Coronary artery (tissue), 2 donors: ENCODE measurements at places on chromosomes 12 and 14.

DNA sequence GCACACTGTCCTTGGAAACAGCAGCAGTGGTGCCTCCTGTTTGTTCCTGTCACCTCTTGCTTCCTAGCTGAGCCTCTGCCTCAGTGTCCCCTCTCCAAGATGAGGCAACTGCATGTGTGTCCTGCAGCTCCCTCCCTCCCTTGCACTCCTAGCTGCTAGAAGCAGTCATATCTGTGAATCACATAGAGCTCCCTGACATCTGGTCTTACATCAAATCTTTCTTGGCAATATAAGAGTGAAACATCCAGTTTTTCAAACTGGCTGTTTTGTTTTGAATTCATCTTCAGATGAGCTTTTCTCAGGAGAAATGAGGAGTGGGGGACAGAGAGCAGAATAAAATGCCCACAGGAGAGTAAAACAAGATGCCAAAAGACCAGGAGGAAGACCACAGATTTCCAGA, 103.7 kb downstream of the VCPKMT start:
- no peak for DNase-seq

DNA sequence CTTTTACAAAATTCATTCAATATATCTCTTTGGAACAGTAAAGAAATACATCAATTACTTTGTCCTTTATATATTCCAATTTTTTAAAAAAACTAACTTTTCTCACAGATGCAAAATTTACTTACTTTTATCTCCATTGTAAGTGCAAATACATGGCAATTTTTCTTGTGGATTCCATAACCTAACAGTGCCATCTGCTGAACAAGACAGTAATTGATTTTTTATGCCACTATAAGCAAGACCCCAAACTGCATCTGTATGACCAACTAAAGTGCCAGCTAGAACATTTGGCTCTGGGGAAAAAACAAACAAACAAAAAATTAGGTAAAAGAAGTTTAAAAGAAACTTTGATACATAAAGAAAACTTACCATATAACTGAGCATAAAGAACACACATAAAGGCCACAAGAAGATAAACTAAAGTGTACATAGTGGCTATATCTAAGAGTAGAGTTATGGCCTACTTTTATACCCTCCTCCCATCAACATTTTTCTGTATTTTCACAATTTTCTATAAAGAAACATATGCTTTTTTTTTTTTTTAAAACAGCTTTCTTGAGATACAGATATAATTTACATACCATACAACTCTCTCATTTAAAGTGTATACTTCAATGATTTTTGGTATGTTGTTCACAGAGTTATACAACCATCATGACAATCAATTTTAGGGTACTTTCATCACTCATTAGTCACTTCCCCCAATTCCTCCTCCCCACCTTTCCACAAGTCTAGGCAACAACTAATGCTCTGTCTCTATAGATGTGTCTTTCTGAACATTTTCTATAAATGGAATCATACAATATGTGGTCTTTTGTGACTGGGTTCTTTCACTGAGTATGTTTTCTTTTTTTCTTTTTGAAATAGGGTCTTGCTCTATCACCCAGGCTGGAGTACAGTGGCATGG, 32.6 kb downstream of the COCH start:
- DNase-seq = no peak

DNA sequence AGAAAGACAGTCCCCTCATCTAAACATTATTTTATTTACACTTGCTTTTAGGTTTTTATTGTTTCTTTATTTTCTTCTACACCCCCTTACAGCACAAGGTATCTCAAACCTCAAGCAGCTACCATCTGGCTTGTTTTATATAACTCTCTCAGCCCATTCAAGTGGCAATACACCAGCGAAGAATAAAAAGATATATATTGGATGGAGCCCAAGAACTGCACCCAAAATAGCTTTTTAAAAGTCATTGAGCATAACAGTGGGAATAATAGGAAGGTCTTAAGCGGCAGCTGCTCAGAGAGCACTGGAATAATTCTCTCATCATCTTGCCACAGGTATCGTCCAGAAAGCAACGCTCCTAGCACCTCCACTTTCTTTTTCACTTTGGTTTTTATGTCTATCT, 322.5 kb downstream of the SYT1 start:
- DNase-seq = no peak

DNA sequence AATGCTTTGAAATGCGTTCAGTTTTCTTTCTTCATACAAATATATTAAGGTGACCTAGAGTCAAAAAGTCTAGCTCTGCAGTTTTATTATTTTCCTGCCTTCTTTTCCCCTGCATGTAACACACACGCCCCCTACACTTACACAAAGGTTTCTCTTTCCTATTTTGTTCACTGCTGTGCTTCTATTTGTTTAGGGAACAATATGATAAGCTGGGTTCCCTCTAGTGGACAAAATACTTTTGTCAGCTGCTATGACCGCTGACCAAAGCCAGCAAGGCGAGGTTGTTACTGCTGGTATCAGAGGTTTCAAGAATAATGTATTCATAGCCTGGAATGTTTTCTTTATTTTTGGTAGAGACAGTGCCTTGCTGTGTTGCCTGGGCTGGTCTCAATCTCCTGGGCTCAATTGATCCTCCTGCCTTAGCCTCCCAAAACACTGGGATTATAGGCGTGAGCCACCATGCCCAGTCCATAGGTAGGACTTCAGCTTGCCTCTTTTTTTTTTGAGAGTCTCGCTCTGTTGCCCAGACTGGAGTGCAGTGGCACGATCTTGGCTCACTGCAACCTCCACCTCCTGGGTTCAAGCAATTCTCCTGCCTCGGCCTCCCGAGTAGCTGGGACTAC, 33.4 kb downstream of the FNTB start:
- no peak for DNase-seq

DNA sequence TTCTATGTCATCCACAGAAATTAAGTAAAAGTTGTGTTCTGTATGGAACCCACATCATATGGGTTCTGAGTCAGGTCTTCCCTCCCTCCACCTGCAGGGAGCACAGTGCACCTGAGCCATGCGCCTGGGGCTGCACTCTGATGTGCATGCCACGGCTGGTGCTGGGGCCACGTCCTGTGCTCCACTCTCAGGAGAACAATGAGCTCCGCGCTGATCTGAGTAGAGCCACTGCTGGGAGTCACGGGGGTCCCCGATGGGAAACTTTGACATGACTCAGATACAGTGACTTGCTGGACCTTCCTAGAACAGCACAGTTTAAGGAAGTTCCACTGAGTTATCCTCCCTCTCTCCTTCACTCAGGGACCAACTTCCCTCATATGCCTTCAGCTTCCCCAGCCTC, 683.4 kb downstream of the TMEM121 start:
- no peak for DNase-seq

- no peak for DNase-seq
These were observed 64.2 kb downstream of the ASCL1 start for GRCh38 chr12:103021538-103022218.

DNA sequence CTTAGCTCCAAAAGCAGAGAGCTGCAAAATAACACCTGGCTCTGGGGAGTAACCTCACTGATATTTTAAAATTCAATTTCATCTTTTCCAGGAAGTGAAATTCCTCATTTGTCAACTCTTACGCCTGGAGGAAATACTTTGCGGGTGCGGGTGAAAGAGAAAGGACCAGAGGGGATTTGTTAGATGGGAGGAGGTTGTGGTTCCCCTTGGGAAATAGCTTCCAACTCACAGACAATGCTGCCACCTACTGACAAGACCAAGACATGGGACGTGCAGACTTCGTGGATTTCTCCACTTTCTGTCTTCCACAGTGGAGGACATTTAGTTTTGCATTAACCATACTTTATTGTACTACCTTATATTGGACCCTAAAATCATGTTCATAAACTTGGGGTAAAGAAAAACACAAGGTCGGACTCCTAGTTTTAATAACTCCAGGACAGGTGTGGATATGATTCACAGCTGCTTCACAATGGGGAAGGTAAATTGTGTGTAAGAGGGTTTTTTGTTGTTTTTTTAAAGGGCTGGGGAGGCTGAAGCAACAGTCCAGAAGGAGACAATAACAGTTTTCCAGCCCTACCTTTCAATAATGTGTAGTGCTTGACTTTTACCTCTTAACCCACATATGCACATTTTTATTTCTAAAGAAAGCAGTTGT, 10.8 kb downstream of the FBXL14 start:
- no peak for DNase-seq

- no peak for DNase-seq
These were observed 6.2 kb upstream of the RNU6-7 start for GRCh38 chr14:32195636-32196035.

GRCh38 chr12:25789541-25789944, 168.9 kb upstream of the RASSF8 start:
- DNase-seq = no peak

- DNase-seq = no peak
These were observed 43.3 kb upstream of the CMKLR1 start for GRCh38 chr12:108382437-108382801.

GRCh38 chr12:51910168-51910567, 2.9 kb downstream of the ACVRL1 start:
- DNase-seq = no peak

DNA sequence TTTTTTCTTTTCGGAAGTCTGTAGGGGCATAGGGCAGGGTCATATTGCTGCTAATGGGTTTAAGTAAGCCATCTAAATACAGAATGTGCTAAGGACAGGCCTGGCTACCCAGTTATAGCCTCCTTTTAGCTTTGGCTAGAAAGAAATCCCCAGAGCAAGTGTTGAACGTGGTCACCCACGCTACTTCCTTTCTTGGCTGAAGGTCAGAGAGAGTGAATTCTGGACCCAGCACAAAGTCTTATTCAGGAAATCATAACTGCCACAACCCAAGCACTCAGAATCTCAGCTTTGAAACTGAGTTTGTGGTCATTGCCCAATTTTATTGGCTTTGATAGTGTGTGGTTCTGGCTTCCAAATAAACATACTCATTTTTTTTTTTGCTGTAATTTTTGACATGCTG, 542.1 kb upstream of the ATP2B1 start:
- DNase-seq = no peak

- no peak for DNase-seq
These were observed 255.0 kb downstream of the PAX9 start for GRCh38 chr14:36916668-36917067.

GRCh38 chr14:86084097-86084496, 554.2 kb downstream of the FLRT2 start:
- no peak for DNase-seq

GRCh38 chr12:47282206-47282605, 202.4 kb upstream of the AMIGO2 start:
- no peak for DNase-seq

DNA sequence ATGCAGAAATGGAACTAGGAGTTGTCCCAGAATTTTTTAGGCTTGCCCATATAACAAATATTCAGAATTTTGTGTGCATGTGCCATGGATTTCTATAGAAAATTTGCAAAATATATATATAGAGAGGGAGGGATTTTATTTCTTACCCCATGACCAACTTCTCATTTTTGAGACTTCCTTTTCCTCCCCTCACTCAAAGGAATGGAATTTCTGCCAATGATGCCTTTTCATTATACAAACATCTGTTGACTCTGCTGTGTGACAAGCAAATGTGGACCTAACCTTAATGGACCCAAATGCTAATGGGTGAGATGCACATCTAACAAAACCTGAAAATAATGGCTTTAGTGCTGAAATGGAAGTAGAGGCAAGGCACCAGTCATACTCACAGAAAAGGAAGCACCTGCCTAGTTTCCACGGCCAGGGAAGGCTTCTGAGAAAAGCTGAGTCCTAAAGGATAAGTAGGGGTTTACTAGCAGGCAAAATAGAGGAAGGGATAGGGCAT, 3.6 kb upstream of the GNG2 start:
- no peak for DNase-seq

DNA sequence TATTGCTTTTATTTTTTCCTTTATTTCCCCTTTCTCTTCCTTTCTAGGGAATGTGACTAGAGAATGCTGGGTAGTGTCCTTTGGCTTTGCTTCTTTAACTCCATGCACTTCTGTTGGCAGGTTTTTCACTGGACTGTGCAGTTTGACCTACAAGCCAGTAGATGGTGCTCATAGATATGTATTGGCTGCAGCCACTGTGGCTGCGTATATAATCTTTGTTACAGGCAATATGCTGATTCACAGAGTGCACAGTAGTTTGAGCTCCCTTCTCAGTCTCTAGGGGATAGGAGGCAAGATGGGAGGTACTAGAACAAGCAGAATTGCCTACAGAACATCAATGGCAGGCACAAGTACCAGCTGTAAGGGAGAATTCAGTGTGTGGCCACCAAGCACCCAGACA, 503.5 kb downstream of the LRFN5 start:
- no peak for DNase-seq

DNA sequence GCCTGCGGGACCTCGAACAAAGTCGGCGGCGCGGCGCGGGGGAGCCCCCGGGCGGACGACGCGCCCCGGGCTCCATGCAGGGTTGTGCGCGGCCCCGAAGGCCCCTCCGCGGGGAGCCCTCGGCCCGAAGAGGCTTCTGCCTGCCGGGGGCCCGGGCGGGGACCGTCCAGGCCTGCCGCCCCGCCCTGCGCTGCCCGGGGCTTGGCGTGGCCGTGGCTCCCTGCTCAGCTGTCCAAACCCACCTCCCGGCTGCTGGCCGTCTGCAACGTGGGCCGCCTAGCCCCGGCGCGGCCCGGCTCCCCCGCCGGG, 670 bp downstream of the DYRK2 start:
- DNase-seq = no peak

DNA sequence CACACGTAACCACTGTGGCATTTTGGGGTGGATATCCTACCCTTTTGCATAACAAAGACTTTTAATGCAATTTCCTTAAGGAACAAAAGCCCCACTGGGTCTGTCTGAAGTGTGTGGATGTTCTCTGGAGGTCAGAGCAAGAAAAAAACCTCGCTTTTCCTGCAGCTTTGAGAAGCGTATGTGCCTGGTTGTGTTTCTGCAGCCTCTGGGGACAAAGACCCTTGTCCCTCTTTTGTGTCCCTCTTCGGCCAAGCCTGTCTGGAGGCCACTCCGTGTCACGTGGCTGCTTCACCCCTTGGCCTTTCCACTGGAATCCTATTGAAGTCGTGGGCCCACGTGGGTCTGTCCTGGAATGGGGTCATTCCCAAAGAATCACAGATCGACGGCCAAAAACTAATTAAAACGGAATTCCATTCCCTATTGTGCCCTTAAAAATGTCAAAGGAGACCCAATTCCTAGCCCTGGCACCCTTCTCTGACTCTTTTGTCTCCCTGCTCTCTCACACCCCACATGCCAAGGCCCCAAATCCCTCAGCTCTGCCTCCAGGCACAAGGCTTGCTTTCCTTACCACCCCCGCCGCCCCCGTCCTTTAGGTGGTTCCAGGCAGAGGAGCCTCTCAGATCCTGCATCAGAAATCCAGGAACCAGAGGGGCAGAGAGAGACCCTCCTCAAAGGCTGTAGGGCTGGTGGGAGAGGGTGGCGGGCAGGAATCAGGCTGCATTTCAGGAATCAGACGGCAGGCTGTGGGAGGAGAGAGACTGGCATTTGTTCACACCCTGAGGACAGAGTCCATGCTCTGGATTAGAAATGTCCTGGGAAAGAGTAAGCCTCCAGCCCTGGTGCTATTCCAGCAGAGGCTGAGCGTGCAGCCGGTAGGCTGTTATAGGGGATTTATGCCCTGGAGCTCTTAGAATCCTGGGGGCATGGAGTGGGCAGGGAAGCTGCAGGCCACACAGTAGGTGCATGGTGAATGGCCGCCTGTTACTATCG, 12.6 kb upstream of the CYP46A1 start:
- DNase-seq = no peak
